ENCODE measurements at places on chromosomes 12 and 14.

GRCh38 chr12:75706786-75707605 lies 195.6 kb upstream of the KRR1 start:
- DNase-seq: no peak

DNA sequence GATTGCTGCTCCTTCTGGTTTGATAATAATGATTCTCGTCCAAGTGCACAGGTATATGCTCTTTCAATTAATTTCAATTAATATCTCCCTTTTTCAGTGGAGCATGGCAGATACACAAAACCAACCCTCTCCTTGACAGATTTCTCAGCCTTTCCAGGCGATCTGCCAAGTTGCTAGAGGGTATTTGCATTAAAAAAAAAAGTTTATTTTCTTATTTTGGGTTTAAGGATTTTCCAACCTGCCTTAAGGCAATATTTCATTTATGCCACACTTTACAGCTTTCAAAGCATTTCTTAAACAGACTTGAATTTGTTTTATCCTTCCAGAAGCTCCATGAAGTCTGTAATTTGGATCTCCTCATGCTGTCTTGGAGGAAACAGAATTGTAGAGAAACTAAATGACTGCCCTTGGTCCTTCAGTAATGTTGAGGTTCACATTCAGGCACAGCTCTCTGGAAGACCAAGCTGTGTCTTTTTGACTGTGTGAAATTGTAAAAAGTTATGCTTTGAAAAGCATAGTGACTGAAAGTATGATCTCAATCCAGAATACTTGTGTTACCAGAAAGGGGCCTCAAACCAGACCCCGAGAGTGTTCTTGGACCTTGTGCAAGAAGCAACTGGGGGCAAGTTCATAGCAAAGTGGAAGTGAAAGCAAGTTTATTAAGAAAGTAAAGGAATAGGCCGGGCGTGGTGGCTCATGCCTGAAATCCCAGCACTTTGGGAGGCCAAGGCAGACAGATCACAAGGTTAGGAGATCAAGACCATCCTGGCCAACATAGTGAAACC lies 2.3 kb downstream of the DGLUCY start:
- no peak for DNase-seq

DNA sequence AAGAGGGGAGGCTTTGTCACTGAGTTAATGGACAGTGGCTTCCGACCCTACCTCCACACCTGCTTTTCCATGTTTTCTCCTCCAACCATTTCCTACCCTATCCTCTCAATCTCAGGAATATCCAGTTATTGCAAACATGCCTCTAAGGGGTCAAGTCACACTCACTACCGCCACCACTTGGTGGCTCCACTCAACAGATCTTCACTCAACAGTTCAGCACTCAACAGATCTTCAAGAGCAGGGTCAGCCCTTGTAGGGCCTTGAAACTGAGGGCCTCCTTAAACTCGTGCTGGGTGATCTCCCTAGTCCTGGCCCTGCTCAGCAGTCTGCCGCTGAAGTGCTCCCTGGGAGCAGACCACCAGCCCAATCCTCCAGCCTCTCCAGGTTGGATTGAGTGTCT lies 14.2 kb downstream of the ZNF641 start:
- no peak for DNase-seq

GRCh38 chr14:80264702-80265101 lies 53.4 kb upstream of the DIO2 start:
- DNase-seq: no peak

DNA sequence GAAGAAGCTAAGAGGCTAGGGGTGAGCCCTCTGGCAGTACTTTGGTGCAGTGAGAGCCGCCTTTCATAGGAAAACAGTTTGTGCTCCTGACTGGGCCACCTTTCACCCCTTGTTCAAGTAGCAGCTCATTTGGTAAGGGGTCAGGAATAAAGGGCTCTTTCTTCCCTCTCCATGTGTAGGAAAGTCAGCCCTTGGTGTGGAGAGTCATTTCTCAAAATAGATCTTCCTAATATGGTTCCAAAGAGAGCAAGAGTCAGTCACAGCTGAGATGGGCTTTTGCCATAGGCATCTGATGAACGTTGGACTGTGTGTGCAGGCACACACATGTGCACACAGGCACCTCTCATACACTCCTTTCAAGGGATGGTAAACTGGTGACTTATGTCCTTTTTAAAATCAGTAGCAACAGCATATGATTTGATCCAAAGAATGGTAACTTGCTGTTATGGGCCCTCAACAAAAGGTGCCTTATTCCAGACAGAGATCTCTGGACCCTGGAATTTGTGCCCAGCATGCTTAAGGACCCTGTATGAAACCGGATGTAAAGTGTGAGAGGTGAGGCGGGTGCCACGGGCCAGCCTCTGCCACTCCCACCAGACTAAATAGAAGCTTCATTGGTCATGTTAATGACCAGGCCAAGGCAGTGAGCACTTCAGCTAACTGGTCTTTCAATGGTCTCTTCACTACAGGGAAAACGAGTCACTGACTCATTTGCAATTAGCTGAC lies 16.7 kb upstream of the RIC8B start:
- no peak for DNase-seq

DNA sequence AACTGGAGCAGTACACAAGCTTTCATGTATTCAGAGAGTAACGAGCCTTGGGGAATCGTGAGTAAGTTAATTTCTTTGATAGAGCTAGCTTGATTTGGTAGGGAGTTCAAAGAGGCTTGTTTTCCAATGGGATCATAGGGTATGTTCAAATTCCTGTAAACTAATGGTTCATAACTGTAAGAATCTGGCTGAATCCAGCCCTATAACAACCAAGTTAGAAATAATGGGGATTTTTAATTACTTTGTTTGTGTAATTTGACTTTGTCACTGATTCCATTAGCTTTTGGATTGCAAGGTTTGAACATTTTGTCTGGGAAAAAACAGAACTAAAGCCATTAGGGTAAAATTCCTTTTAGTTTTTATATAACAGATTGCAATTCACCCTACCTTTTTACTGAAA lies 94.0 kb downstream of the WNK1 start:
- DNase-seq: no peak

GRCh38 chr12:128637642-128638606 lies 185.8 kb downstream of the SLC15A4 start:
- DNase-seq: no peak

- DNase-seq: no peak
Observed at GRCh38 chr12:16607906-16608775, 2.2 kb upstream of the LMO3 start.

- no peak for DNase-seq
Observed at GRCh38 chr12:115249671-115250278, 565.8 kb upstream of the TBX3 start.

- DNase-seq: no peak
Observed at GRCh38 chr14:106666341-106666740, 1140.0 kb downstream of the TMEM121 start.

DNA sequence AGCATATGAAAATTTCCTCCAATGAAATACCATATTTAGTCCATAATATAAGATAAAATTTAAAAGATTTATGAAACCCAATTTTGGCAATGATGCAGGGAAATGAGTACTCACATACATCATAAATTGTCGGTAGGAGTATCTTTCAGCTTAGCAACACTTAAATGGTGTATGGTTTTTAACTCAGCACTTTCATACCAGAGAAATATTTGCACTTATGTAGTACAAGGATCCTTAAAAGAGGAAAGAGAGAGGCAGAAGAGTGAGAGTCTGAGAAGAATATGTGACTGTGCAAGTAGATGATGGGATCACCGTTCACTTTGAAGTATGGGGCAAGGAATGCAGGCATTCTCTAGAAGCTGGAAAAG lies 379.3 kb upstream of the DCN start:
- DNase-seq: no peak

- DNase-seq: no peak
Observed at GRCh38 chr12:59624732-59625460, 29.1 kb downstream of the SLC16A7 start.

DNA sequence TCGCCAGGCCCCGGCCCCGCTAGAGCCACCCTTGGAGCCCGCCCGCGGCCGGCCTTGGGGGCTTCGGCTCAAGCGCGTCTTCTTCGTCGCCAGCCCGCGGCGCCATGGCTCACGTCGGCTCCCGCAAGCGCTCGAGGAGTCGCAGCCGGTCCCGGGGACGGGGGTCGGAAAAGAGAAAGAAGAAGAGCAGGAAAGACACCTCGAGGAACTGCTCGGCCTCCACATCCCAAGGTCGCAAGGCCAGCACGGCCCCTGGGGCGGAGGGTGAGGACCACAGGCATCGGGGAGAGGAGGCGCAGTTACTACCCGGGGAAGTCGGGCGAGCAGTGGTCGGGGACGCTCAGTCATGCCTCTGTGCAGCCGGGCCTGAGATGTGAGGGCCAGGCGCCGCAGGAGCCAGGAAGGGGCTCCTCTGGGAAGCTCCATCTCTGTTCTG lies 573 bp downstream of the ARL6IP4 start:
- DNase-seq: peak; percentile 39

DNA sequence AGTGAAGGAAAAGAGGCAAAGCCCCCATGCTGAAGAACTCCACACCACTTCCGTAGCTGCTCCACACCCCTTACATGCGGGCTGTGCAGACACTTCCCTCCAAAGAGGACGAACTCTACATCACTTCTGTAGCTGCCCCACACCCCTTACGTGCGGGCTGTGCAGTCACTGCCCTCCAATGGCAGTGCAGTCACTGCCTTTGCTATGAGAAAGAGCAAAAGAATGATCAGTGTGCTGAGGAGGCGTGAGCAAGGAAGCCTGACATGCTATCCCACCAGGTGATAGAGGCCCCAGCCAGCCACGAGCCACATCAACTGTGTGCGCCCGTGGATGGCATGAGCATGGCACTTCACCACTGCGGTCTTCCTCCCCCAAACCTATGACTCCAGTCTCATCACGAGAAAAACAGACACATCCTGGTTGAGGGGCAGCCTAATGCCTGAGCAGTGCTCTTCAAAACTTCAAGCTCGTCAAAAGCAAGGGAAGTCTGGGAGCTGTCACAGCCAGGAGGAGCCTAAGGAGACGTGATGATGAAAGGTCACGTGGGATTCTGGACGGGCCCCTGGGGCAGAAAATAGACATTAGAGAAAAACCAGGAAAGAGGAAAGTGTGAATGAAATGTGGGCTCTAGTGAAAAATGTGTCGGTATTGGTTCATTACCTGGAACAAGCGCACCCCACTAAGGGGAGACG lies 60.8 kb upstream of the C14orf180 start:
- no peak for DNase-seq

DNA sequence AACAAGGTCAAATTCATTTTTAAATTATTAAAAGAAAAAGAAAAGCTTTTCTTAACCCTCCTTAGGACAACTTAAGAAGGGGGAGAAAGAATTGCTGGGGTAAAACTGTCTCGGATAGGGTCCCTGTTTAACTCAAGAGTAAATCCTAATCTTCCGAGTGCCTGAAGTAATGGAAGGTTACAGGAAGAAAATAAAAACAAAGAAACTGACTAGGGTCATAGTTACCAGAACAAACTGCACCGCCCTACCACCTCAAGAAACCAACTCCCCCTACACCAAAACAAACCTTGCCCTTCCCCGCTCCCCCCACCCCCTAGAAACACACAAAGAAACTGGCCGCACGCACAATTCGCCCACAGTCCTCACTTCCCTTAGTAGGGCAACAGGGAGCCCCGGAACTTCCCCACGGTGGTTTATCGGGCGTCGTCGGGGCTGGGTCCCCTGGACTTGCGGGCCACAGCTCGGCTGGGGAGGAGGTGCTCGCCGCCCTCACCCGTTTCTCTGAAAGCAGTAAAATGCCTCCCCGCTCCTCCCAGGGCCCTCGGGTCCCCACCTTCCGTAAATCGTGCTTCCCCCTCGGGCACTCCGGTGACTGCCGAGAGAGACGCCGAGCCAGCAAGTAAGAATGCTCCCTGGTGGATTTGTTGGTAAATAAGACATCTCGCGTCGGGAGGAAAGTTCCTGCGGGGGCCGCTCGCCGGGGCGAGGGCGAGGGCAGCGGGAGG lies 2.4 kb downstream of the SINHCAF start:
- no peak for DNase-seq

- DNase-seq: no peak
Observed at GRCh38 chr12:123580772-123581171, 3.6 kb upstream of the TMED2 start.

DNA sequence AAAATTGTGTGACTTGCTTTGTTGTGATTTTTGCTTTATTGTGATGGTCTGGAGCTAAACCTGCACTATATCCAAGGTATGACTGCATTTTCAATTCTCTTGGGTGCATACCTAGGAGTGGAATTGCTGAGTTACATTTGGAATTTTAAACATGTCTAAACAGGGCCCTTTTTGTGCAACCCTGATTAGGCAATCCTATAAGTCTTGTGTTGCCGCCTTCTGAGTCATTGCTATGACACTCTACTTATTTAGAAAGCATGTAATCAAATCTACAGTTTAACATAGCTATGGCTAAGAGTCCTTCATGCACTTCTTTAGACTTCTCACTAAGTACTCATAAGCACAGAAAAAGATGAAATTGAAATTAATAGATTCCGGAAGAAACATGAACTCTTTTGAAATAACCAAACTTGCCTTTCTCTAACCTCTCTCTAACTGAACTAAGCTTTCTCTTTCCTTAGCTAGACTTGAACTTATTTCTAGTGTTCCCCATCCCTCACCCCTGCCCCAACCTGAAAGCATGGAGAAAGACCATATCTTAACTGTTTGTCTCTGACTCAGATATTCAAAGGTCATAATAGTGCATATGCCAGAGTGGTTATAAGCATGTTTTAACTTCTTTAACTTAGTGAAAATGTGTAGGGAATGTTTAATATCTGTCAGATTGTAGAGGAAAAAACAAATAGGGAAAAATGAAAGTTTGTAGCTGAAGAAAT lies 203.0 kb downstream of the SNAPC1 start:
- DNase-seq: no peak

- DNase-seq: no peak
Observed at GRCh38 chr12:65634061-65634460, 190.2 kb upstream of the HMGA2 start.

DNA sequence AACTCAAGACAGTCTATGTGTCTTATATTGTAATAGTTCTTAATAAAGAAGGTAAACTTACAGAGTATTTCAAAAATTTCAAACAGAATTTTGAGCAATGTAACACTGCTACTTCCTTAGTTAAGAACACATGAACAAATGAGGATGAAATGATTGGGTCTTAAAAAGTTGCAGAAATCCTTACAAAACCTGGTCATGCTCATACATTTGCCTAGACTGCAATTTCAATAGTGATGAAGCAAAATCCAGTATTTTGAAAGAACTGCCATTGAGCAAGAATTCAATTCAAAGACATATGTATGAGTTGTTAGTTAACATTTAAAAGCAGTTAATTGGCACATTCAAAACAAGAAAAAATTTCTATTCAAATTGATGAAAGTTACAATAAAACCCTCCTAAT lies 17.8 kb upstream of the HIF1A start:
- no peak for DNase-seq

DNA sequence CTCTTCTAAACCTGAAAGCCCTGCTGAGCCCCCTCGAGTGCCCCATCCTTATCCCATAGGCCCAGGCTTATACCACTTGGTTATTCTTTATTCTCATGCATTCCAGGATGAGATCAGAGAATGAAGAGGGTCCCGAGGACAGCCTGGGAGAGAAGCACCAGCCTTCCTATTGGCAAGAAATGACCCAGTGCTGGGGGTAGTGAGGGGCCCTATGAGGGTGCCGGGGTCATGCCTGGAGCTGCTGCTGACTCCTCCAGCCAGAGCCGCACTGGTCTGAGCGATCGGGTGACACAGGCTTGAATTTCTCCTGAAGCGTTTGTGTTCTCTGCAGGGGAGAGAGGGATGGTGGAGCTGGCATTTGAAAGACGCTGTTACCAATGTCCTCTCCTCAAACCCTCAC lies 18.1 kb downstream of the MORN3 start:
- DNase-seq: no peak
